ENCODE measurements at places on chromosomes 5 and 9. TPM values are rescaled to one million over a fixed set of nuclear protein-coding genes. Genes with fewer than 3 reads are reported as not detected.

DNA sequence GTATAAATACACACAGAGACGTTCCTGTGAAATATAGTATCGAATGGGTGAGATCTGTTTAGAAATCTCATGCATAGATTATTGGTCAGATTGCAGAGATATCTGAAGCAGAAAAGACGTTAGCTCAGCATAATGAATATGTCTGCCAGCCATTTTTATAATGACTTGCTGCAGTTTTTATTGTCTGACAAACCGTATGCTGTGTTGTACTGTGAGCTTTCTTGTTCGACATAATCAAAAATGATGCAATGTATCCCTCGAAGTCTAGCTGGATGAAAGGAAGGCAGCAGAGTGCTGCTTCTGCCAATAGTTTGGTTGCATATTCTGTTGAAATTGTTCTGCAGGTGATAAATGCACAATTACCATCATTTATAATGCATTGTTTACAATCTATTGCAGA lies 514.9 kb upstream of the ARRDC3 start:
- DNase-seq = no peak

Gene OR1J1
- total RNA-seq = not detected

Gene CDKN2B
- total RNA-seq = not detected

Gene VCAN
- total RNA-seq = 234 TPM

Gene SMIM33
- not detected for total RNA-seq

DNA sequence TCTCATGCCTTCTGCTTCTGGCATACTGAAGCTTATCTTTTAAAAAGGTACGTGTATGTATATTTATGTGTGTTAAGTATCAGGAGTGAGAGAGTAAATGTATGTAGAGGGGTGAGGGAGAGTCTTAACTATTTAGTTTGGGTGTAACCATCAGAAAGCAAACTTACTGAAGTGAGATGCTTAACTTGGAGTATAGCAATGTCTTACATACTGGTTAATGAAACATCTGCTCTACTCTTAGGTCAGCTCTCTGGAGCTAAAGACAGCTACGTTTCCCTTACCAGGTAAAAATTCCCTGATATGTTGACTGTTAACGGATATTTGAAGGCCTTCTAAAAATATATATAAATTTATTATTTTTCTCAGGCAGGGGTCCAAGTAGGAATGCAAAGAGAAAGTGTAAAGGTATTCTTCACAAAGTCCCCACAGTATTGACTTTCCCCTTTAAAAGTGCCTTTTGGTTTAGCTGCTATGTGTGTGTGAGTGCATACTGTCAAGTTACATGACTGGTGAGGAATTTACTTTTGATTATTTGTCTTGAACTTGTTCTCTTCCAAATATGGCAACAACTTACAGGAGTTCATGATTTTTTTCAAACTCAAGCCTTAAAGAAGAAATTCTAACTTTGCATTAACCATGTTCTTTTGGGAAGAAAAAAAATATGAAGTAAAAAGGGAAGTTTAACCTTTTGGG lies 12.3 kb upstream of the C5orf24 start:
- no peak for DNase-seq

- no peak for DNase-seq
These were observed 134.7 kb downstream of the GAS1 start for GRCh38 chr9:86812616-86813015.

- DNase-seq = no peak
These were observed 21.8 kb downstream of the CENPH start for GRCh38 chr5:69211200-69211599.

Measured in neural crest cell (in vitro differentiated cells).